ENCODE measurements at places on chromosomes 5 and 9.

- DNase-seq, result no peak
These were observed 62.3 kb upstream of the UBTD2 start for GRCh38 chr5:172345881-172346280.

DNA sequence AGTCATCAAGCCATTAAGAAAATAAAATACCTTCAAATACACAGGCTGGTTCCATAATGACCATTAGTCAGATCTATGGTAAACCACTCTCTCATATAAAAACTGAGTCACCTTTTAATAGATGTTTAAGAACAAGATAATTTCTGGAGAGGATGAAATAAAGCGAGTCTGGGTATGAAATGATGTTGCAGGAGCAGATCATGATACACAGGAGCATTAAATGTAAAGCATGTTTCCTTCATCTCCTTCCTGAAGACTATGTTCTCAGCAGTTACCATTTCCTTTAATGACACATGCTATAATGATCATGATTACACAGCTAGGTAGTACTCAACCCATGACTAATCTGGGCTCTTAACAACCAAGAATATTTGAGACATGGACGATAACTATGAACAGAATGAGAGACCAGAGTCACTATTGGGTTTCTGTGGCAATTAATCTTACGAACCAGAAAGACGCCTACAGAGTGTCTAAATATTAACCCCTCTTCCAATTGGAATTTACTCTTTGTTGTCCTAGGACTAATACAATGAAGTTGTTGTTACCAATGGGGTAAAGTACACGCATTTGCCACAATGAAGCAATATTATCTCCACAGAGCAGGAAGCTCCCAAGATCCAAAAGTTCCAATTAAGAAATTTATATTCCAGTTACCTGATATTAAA is 105.6 kb downstream of the NR6A1 start:
- DNase-seq, result no peak

DNA sequence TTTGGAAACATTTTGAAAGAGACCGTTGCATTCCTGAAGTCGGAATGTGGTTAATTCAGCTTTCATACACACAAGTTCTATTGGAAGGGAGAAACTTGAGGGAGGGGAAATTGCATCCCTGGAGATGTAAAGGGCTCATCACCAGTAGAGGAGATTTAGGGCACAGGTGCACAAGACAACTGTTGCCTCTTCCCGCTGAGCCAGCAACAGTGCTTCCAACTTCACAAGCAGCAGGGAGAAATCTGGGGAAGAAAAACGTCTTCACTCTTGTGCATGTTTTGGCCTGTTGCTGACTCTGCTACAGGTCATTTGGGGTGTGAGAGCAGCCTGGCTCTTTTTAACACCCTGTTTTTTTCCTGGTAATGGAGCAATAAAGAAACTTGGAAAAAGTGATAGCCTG is 277.9 kb downstream of the GAS1 start:
- DNase-seq, result no peak

GRCh38 chr9:115204904-115205453 is 87.0 kb upstream of the TNC start:
- DNase-seq, result no peak

- no peak for DNase-seq
These were observed 166.5 kb upstream of the PRR16 start for GRCh38 chr5:120297616-120298015.

DNA sequence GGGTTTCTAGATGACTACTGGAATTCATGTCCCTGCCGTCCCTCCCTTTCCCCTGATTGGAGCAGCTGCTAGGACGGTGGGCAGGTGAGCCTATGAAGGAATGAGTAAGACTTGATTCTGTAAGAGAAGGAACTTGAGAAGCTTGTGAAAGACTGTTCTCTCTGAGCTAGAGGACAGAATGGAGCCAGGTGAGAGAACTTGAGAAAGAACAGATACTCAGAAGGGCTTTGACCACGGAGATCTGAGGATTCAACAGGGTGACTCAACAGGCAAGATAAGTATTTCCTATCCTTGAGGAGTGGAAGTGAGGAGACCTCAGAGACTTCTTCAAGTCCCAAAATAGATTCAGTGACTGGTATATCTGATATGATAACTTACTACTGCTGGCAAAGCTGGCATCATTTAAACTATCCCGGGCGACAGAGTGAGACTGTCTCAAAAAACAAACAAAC is 41.9 kb downstream of the HSDL2 start:
- no peak for DNase-seq

DNA sequence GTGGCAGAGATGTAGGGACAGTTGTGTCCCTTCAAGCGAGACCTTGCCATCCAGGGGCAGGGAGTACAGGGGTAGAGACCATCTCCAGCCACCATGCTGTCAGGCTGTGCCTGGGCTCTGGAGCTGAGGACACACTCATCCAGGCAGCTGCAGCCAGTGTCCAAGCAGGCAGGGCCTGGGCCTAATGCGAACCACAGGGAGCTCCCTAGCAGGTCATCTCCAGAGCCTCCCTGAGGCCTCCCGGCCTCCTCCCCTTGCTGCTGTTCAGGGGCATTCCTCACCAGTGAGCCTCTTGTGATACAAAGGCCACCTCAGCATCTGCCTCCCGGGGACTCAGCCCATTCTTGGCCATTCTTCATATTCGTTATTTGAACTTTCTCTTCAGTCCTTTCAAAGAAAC is 35.0 kb downstream of the TPPP start:
- DNase-seq, result no peak

DNA sequence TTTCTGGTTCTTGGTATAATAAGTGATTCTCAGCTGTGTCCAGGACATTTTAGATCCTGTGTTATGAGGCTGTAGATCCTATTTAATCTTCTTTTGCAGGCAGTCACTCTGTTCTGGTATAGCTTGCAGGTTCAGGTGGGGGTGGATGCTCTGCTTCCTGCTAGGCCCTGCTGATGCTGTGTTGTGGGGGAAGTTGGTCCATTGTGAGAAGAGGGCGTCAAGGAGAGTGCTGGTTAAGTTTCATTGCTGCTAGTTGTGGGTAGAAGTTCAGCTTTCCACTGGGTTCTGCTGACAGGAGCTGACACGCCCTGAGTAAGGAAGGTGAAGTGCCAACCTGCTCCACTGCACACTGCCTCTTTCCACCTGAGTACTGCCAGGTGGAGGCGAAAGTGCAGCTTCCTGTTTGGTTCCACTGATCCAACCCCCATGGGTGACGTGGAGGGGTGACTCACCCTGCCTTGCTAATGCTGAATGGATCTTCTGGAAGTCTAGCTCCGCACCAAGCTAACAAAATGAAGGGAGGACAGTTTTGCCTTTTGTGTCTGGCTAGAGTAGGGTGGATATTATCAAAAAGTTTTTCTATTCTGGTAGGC is 16.3 kb downstream of the NMRK1 start:
- DNase-seq, result no peak
